Astrocyte of the cerebellum (primary cell): ENCODE measurements at places on chromosomes 16 and 17.

DNA sequence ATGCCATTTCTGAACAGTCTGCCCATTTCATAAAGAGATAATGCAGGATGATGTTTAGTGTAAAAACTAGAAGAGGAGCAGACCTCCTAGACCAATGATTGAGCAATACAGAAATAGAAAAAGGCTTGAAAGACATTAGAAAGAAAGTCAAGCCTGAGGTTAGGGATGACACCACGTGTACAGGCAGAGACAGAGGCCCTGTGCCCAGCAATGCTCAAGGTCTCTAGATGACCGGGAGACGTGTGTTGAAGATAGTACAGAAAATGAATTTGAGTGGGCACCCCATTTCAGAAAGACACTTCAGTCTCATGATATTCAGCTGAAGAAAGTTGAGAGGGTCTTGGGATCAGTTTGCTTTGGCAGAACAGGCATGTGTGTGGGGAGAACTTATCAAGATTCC, 5.4 kb downstream of the GID4 start:
- DNase-seq = no peak

GRCh38 chr16:57966204-57966771, 4.6 kb downstream of the CNGB1 start:
- DNase-seq = peak; percentile 11

DNA sequence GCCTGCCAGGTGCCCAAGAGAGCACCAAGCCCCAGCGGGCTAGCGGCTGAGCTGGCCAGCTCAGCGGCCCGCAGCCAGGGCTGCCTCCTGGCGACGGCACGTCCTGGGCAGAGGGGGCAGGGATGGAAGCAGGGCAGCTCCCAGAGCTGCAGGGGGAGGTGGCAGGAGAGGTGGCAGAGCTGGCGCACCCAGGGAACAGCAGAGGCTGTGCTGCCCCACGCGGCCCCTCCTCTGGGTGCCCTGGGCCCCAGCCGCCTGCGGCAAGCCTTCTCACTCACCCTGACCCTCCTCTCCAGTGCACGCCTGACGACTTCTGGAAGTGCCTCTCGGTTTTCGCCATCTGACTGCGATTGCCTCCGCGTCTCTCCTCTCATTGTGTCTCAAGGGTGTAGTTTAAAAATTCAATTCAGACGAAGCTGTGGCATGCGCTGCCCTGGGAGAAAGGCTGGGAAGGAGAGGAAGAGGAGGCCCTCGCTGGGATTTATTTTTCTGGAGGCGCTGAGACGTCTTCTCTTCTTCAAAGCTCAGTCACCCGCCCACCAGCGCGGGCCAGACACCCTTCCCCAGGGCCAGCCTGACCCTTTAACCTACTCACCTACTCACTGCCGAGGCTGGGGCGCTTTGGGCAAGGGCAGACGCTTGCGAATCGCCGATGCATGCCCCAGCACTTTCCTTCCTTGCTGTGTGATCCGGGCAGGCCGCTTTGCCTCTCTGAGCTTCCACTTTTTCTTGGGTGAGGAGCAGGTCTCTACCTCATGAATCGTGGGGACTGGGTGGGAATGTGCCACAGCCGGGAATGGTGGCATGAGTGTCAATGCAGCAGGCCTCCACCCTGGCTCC, 24.9 kb downstream of the GSE1 start:
- DNase-seq = no peak

DNA sequence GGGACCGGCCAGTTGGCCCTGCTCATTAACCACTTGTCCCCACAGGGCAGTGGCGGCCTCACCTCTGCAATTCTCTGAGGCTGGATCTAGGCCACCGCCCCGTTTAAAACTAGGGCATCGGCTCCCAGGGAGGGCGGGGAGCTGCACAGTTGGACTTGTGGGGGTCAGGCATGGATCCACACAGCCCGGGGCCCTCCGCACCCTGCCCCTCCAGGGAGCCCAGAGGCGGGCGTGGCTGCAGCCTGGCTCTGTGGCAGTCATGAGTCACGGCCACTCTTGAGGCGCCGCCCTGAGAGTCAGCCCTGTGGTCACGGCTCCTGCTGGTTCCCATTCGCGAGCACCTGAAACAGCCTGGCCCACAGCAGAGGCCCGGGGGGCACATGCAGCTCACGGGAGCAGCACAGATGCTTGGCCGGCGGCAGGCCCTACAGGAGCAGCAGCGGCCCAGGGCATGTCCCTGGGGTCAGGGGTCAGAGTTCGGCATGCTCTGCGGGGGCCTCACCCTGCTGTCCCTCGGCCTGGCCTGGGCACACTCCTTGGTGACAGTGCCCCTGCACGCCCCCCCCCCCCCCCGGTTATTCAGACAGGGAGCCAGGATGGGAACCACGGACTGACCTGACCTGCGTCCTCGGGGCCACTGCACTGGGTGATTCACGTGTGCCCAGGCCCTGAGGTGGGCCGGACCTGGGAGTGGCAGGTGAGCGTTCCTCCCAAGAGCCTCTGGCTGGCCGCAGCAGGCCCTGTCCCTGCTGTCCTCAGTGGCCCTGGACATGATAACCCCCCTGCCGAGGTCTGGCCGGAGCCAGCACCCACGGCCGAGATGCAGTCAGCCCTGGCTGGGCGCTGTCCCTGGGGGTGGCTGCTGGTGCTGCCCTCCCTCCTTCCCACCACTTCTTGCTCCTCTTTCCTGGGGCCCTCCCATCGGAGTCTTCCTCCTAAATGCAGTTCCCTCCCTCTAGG, 8.2 kb downstream of the CAPN15 start:
- DNase-seq = peak; percentile 39

GRCh38 chr16:3035972-3036725, 595 bp downstream of the BICDL2 start:
- no peak for DNase-seq

DNA sequence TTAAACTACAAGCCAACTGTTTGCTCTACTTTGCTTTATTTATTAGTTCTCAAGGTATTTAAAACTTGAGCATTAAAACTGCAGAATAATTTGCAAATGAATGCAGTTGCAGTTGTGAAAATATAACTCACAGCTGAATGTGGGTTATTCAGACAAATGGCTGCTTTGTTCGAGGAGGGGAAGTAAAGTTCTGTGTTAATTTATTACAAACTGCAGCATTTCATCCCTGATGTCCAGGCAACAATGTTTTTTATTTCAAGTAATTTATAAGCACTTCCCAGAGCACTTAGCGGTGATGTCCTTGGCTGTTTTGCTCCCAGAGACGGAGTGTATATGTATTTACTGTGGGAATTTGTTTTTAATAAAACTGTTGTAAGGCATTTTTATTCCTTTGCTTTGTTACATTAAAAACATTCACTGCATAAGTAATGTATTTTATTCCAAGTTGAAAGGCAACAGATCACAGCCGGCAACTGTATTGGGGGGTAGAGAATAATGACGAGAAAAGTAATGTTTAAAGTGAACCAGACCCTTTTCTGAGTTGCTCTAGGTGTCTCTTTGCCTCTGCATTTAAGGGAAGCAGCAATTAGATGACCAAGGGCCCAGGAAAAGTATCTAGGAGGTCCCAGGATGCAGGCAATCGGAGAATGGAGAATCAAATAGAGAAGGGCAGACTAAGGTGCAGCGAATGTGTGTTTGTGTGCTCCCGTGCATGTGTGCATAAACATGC, 291.2 kb upstream of the SALL1 start:
- no peak for DNase-seq

DNA sequence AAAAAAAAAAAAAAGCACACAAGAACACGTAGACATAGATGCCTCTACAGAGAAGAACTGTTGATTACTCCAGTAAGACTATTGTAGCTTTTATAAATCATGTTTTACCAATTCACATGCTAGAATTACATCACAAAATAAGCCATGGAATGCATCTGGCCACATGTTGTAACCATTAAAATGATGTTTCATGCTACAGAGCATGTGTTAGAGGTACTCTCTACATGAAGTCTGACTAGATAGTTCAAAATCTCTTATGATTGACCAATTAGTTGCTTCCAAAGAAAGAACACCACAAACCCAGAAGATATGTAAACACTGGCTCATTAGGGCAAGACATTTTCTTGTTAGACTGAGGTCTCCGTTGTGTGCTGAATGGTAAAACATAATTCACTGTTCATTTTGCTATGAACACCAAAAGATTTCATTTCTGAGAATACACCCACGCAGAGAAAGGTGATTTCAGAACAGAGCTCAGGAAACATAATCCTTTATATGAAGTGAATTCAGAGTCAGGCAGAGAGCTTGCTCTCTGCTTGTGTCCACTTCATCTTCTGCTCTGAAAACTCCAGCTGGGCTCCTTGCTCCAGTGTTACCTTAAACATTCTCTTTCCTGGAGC, 411.4 kb upstream of the SOX9 start:
- DNase-seq = no peak

DNA sequence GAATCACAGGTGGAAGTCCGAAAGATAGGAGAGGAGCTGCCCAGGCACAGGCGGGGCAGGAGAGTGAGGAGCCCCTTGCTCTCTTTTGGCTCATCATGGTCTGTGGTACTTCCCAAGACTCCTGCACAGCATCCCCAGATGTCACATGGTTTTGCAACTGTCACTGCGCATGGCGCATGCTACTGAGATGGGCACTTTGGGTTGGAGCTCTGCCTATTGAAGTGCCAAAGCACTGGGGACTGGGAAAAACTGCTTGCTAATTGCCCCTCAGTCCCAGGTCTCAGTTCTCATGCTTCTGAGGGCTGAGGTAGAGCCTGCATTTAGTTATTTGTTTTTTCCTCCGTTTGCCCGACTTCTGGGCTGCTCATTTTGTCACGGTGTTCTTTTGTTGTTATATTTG, 156.8 kb upstream of the CDH13 start:
- no peak for DNase-seq

GRCh38 chr16:57572978-57573728, 30.7 kb downstream of the ADGRG5 start:
- DNase-seq = no peak

GRCh38 chr16:69402439-69402838, 16.6 kb upstream of the TERF2 start:
- no peak for DNase-seq

DNA sequence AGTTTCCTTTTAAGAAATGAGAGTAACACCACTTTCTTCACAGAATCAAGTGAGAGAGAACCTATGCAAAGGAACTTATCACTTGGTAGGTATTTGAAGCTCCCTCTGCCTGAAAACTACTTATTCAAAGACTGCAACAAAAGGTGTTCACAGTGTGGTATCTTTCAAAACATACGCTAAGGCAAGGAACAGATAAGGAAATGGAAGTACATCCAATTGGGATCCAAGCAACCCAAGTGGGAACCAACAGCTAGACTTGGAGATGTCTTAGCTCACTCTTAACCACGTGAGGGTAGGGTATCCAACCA, 431 bp upstream of the PPM1E start:
- no peak for DNase-seq

GRCh38 chr17:53924530-53925455, 102.1 kb downstream of the KIF2B start:
- no peak for DNase-seq

- no peak for DNase-seq
Measured at GRCh38 chr17:32341857-32342602, at the start of gene C17orf75. Gene C17orf75, minus strand, starts transcription at chr17:32342173. Its CDS starts 34 bp downstream, at chr17:32342139.

DNA sequence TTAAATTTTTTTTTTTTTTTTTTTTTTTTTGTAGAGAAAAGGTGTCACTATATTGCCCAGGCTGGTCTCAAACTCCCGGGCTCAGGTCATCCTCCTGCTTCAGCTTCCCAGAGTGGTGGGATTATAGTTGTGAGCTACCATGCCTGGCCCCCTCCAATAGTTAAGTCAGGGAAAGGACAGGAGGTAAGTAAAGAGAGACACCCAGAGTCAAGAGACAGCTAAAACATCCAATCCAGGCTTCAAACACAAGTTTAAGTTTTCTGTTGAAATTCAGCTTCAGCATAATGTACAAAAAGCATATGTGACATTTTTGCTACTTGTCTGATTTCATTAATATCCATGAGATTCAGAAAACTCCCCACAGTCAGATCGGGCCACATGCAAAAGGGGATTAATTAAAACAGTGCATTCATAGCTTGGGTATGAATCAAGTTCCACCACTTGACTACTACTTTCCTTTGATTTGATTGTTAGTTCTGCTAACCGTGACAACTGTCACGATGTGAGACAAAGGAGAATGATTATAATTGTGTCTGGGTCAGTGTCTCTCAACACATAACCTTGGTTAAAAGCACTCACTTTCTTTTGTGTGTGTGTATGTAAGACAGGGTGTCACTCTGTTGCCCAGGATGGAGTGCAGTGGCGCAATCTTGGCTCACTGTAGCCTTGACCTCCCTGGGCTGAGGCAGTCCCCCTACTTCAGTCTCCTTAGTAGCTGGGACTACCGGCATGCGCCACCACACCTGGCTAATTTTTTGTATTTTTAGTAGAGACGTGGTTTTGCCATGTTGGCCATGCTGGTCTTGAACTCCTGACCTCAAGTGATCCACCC, 184.9 kb downstream of the PARN start:
- DNase-seq = no peak

DNA sequence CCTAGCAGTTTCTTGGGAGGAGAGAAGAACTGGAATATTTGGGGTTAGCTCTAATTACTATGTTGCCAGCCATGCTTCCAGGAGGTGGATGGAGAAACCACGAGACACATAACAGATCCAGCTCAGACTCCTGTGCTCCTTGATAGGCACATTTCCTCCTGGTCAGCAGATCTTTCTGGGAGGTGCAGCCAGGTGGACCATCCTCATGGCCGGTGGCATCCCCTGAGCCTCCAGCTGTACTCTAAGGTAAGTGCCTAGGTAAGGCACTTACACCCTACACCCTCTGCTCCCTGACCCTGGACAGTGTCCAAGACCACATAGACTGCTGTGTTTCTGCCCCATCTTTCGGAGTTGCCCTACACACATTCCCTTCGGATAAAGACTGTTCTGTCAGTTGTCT, 27.1 kb upstream of the N4BP1 start:
- DNase-seq = no peak

GRCh38 chr17:63440127-63440769, 5.9 kb downstream of the CYB561 start:
- DNase-seq = no peak

GRCh38 chr17:30326809-30327208, 7.0 kb downstream of the TMIGD1 start:
- no peak for DNase-seq

- no peak for DNase-seq
Measured at GRCh38 chr17:2730764-2731353, 18.6 kb downstream of the CCDC92B start.

- no peak for DNase-seq
Measured at GRCh38 chr16:85361441-85362118, 249.3 kb upstream of the CIBAR2 start.

GRCh38 chr17:40702271-40702670, 1.3 kb downstream of the KRT24 start:
- no peak for DNase-seq

GRCh38 chr16:31064882-31065461, 9.1 kb downstream of the ZNF668 start:
- DNase-seq = peak; percentile 84

DNA sequence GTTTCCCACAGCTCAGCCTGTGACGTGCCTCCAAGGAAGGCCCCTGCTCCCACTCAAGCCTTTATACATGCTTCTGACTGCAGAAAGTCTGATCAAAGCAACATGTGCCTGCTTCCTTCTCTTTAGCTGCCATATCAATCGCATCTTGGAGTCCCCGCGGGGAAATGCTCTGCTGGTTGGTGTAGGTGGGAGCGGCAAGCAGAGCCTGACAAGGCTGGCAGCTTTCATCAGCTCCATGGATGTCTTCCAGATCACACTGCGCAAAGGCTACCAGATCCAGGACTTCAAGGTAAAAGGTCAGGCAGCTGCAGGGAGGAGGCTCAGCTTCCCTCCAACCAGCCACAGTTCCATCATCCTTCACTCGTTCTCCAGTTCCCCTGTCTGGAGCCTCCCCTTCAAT, 189.7 kb downstream of the ZNF18 start:
- no peak for DNase-seq
